ENCODE measurements at places on chromosomes 16 and 17.

DNA sequence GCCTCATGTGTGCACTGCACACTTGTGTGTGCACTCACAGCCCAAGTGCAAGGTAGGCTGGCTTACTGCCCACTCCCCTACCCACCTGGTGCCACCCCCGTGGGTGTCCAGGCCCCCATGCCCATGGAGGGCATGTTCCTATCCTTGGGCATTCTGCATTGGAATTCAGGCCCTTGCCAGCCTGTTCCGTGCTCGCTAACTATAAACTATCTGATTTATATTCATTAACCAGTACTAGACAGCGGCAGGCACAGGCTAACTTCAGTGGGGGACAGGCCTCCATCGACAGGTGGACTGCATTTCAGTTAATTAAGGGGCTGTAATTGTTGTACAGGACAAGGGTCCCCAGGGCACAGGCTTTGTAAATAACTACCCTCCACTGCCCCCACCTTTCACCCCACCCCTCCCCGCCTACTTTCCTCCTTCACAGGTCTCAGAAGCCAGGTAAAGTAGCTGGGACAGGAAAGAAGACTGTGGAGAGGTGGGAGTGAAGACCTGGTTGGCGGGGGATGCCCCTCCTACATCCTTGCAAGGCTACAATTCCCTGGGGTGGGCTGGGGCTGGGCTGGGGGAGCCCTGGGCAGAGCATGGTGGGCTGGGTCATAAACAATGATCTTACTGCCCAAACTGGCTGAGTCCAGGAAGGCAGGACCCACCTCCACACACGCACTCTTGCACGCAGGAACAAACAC is 119.0 kb upstream of the LHX1 start:
- DNase-seq: no peak

GRCh38 chr17:38702916-38703741 is 1.9 kb upstream of the MLLT6 start:
- DNase-seq: no peak

DNA sequence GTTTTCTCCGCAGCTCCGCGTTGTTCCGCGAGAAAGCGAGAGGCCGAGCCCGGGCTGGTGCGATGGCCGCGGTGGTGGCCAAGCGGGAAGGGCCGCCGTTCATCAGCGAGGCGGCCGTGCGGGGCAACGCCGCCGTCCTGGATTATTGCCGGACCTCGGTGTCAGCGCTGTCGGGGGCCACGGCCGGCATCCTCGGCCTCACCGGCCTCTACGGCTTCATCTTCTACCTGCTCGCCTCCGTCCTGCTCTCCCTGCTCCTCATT is 404 bp downstream of the EMC6 start:
- DNase-seq: no peak

DNA sequence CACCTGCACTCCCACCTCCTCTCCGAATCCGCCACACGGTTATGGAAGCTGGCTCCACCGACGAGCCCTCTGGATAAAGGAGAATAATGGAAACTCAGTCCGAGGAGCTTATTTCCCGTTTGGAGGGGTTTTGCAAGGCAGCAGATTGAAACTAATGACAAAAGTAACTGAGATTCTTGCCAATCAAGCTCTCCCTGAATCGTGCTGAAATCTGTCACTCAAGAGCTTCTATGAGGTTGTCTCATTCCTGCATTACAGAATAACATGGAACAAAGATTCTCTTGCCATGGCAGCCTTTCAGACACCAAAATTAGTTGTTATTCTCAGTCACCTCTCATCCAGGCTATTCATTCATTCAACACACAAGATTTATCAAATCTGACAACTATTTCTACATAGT is 405.9 kb downstream of the SOX9 start:
- no peak for DNase-seq

- DNase-seq: no peak
Observed at GRCh38 chr16:84110527-84110926, 6.2 kb downstream of the MBTPS1 start.

GRCh38 chr17:43027091-43028032 is 2.3 kb downstream of the RND2 start:
- DNase-seq: no peak

- no peak for DNase-seq
Observed at GRCh38 chr16:77041468-77041867, 149.5 kb upstream of the MON1B start.

All from T-helper 22 cell (primary cell).